ENCODE measurements at places on chromosomes 7 and 10.

- DNase-seq = no peak
Observed at GRCh38 chr10:29420744-29421143, 131.9 kb downstream of the LYZL1 start.

- no peak for DNase-seq
Observed at GRCh38 chr7:133784486-133785001, 342.6 kb upstream of the LRGUK start.

DNA sequence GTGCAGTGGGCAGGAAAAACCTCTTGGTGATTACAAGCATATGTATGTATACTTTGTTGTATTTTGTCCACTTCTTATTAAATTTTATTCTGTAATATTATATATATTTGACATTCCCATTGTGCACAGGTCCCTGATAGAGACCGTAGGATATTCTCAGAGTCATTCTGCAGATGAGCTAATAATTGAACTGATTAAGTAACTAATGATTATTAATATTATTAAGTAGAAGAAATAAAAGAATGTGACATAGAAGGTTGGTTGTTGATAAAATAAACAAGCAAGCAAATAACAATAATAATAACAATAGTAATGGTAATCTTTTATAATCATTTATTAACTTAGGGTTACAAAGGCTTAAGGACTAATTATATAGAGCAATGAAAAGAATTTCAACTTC lies 780.6 kb upstream of the ZWINT start:
- DNase-seq = no peak

DNA sequence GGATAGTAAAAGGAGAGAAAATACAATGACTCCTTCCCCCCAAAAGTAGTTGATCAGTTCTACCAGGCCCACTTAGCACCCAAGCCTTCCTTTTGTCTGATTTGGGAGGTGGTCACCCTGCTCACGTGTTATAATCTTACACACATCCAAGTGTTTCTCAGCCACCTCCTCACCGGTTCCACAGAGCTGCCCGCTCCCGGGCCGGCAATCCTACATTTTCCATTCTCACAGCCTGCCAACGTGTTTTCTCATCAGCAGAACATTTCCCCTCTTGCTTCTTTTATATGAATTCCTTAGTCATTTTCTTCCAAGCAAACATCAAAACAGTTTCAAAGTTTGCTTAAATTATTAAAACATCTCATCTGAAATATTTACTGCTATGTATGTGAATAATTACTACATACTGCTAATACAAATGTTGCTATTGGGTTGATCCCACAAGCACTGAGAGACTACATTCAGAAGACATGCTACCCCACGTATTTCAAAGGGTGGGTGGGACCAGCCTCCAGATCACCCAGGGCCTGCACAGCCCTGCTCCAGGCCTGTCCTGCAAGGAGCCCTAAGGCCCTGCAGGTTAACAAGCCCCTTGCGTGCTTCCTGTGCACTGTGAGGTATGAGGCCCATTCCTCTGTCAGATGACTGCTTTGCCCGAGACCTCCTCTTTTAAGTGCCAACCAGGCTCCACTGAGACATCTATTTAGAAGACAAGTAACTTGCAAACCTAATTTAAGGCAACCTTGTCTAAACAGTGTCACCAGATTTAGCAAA lies 75.3 kb downstream of the GRB10 start:
- no peak for DNase-seq

DNA sequence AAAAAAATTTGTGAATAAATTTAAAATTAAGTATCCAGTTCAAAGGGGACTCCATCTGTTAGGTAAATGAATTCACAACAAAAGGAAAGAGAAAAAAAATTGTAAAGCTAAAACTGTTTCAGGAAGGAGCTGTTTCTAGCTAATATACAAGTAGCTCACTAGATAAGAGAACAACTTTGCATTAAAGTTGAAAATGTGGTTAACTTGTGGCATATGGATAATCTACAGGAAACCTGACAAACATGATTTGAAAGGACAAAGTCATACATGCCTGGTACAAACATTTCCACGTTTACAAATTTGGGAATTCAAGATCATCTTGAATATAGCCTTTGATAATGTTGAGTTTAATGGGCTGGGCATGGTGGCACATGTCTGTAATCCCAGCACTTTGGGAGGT lies 8.9 kb downstream of the NT5C3A start:
- DNase-seq = no peak

GRCh38 chr10:61692447-61693010 lies 29.8 kb downstream of the CABCOCO1 start:
- no peak for DNase-seq

DNA sequence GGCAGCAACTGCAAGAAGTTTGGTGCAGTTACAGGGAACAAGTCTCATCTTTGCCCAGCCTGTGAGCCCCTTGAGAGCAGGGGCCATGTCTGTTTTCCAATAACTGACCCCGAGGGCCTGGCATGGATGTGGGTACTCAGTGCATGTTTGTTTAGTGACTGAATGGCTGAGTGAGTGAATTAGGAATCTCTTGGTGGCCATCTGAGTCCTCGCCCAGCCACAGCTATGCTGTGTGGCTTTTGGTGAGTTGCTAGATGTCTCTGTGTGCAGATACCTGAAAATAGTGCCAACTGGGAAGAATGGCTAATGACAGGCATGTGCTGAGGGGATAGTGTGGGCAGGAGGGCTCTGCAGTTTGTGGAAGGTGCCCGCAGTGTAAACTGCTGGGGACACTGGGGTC lies 54.4 kb upstream of the PCBD1 start:
- no peak for DNase-seq

DNA sequence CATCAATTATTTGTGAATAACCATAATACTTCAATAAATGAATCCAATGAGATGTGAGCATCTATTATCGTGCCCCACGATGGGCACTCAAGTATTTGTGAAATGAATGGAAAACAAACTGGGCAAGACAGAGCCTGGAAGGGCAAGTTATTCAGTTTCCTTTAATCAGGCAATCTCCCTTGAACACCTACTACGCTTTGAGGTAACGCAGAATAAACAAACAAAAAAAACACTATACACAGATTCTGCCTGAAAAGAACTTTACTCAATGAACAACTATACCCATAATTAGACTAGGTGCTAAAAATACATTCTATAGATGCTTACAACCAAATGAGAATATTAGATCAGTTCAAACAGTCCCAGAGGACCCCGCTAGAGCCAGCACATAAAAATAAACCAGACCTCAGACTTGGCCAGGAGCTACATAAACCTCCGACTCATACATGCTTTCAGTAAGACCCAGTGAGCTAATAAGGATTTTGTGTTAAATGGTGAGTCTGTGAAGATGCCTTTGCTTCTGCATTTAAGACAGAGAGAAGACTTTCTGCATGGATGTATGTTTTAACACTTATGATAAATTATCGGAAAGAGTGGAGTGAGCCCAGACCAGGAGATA lies 121.3 kb downstream of the MPP7 start:
- no peak for DNase-seq

- peak; percentile 21 for DNase-seq
Observed at GRCh38 chr10:113961182-113962031, 82.3 kb upstream of the ADRB1 start.

DNA sequence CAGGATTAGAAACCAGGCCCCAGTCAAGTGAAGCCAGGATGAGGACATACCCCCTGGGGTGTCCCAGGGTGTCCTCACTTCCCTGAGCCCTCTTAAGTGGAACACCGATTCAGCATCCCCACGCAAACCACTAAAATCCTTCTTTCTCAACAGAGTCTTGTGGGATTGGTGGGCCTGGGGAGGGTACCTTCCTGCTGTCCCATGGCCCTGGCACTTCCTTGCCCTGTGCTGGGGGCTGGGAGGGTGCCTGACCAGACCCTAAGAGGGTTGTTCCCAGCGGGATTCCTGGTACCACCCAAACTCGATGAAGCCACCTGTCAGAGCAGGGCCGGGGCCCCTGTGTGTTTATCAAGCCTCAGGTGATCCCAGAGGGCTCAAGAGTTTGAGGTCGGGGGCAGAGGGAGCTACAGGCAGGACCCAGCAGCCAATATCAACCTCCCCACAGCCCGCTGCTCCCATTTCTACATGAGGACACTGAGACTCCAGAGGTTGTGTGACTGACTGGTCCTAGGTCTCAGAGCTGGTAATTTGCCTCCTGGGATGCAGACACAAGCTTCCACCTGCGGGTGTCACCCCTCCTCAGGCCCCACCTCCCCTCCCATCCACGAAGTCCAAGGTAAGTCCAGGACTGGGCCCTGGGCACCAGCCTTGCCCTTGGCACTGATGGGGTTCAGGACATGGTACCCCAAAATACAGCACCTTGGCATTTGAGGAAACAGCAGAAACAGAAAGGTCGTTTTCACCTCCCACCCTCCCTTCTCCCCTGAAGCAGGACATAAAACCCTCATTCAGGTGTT lies 31.4 kb downstream of the OAT start:
- no peak for DNase-seq
